Type B pancreatic cell (in vitro differentiated cells): ENCODE measurements at places on chromosomes 12 and 14. TPM values are rescaled to one million over a fixed set of nuclear protein-coding genes. Genes with fewer than 3 reads are reported as not detected.
A peak's percentile ranks its signal among the peaks of the same experiment; 100 is the strongest.

DNA sequence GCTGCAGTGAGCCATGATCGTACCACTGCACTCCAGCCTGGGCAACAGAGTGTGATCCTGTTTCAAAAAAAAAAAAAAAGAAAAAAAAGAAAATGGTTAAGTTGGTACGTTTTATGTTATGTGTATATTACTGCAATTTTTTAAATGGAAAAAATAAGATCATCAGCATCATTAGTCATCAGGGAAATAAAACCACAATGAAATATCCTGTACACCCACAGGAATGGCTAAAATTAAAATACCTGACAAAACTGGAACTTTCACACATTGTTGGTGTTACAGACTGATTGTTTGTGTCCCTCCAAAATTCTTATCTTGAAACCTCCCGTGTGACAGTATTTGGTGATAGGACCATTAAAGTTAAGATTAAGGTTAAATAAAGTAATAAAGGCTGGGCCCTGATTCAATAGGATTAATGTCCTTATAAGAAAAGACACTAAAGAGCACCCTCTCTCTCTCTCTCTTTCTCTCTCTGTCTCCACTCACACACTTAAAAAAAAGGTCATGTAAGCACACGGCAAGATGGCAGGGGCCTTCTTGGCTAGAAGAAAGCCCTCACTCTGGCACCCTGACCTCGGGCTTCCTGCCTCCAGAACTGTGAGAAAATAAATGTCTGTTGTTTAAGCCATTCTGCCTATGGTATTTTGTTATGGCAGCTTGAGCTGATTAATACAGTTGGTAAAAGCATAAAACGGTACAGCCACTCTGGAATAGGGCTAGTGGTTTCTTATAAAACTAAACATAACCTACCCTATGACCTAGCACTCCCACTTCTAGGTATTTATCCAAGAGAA, 48.3 kb upstream of the ZFP36L1 start:
- DNase-seq = no peak

- no peak for DNase-seq
Observed at GRCh38 chr12:14410841-14411569, 45.5 kb downstream of the ATF7IP start.

Gene CEP170B
- 26.5 and 51.5 TPM in 2 replicates for total RNA-seq

- DNase-seq = no peak
Observed at GRCh38 chr12:74889563-74890236, 319.9 kb downstream of the KCNC2 start.

DNA sequence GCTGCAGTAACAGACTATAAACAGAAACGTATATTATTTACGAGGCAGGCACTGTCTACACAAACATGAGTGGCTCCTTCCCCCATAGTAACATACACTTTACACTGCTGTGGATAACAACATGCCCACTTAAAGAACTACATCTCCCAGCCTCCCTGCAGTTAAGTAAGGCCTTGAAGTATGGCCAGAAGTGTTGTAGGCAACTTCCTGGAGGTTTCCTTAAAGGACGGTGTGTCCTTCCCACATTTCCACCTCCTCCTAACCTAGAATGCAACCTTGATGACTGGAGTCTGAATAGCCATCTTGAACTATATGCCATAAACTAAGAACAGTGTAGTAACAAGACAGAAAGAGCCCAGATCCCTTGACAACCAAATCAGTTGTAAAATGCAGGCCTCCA, 20.3 kb downstream of the MED13L start:
- DNase-seq = no peak

- no peak for DNase-seq
Observed at GRCh38 chr12:118821386-118821925, 159.9 kb upstream of the SRRM4 start.

DNA sequence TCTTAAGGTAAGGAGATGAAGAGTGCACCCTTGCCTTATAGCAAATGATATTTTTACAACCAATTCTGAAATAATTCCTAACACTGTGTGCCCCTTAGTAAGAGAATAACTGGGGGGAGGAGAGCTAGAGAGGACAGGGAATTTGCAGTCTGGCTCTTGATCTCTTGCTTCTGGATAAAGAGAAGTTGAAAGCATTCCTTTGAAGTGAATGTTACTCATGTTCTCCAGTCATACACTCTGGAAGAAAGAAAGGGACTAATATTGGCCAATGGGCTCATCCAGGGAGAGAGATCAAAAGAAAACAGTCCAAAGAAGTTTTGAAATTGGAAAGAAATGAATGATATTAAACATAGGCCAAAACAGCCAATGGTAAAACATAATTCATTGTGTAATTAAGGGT, 25.3 kb downstream of the C12orf75 start:
- no peak for DNase-seq

DNA sequence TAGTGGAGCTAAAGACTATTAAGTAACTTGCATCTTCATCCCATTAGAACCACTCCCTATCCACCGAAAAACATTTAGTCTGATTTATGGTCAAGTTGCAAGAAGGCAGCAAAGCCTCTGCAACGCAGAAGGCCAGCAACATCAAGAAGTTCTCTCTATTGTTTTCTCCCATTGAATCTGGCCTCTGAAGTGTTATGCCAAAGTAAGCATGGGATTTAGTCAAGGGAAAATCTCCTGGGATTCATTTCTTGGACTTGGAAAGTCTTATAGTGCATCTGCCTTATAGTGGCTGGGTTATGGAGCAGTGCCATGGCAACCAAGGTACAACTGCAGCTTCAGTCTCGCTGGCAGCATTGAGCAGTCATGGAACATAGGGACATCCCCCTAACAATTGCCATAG, 87.7 kb upstream of the KRR1 start:
- no peak for DNase-seq

DNA sequence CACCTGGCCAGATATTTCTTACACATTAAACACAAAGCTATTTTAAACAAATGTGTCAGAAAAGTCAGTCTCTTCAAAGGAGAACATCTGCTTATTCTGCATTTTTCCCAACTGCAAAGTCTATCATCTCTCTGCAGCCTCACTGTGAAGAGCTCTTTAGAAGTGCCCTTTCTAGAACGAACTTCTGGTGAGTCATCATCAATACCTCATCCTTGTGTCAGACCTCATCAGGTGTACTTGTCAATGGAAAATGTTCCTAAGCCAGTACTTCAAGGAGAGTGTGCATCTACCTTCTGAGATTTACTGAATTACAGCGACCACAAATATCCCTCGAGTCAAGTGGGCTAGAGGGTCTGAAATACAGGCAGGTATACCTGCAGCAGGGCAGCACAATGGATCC, 457.3 kb downstream of the LRIG3 start:
- no peak for DNase-seq

GRCh38 chr12:31003861-31004640, 69.6 kb upstream of the DDX11 start:
- no peak for DNase-seq

DNA sequence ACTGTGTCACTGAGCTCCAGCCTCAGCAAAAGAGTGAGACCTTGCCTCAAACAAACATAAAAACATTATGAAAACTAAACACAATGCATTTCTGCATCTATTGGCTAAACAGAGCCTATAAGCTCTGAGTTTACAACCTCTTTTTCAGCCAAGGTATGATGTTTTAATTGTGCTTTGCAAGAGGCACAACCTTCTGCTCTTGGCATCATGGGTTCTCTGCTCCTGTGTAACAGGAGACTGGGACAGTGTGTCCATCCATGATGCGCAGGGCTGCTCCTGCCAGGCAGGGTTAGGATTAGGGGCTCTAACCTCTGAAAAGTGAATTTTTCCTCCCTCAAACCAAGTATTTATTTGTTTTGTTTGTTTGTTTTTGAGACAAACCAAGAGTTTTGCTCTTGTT, 5.0 kb upstream of the NFKBIA start:
- no peak for DNase-seq

- DNase-seq = no peak
Observed at GRCh38 chr12:1463073-1463905, 131.1 kb downstream of the FBXL14 start.

Gene ADSS1
- total RNA-seq = 3.2 and 6.9 TPM in 2 replicates

Gene EXD2
- 22.7 and 26.2 TPM in 2 replicates for total RNA-seq

DNA sequence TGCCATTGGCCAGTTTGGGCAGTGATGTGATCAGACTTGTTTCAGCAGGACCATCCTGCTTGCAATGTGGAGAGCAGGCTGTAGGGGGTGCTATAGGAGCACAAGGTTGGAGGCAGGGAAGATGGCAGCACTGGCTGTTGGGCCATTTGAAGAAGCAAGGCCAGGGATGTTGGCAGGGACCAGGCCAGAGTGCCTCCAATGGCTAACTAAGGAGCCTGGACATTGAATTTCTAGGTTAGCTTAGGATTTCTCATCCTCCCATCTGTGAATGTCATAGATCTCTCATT, 23.5 kb downstream of the FGF23 start:
- DNase-seq = no peak

DNA sequence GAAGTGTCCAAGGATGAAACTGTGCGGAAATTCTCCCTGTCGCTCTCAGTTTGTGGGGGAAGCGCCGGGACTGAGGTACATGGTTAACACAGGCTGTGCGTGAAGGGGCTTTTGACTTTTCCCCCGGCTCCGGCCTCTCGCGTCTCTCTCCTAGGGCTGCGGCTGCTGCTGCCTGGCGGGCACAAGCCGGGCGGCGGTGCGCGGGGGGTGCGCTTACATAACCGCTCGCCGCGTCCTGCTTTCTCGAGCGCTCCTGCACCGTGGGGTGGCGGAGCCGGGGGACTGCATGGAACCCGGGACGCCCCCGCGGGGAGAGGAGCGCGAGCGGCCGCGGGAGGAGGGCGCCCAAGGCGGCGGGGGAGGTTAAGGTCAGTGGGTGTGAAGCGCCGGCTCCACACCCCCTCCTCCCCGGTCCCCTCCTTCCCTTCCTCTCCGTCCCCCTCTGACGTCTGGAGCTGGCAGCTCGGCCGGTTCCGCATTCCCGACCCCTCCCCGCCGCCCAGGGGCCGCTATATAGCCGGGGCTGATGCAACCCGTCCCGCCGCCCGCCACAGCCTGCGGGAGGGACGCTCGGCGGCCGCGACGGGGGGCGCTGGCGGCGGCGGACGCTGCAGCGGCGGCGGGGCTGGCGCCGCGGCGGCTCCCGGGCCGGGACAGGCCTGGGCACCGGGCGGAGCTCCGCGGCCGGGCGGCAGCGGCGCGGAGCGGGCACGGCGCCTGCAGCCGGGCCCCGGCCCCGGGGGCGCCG, at the start of gene JDP2:
TSS of gene JDP2 (plus strand) at position 541 of the 748 bp plus-strand sequence. CDS start 9,899 bp downstream, outside the sequence.
- DNase-seq = peak; percentile 83

Gene VTI1B
- 92.0 and 93.3 TPM in 2 replicates for total RNA-seq

DNA sequence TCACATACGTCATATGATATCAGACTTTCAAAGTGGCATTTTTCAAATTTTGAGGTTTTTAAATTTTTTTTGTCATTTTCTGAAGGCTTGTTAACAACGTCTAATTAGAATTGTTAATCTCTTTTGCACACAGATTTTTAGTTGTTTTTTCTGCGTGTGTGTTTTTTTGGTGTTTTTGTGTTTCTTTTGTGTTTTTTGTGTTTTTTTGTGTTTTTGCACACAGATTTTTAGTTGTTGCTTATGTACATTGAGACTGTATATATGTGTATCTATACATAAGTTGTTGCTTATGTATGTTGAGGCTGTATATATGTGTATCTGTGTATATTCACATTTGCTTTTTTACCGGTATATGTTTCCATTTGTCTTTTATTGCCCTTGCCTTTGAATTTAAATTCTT, 30.8 kb downstream of the ARID2 start:
- no peak for DNase-seq

Gene DNAI7
- 1.4 and 1.8 TPM in 2 replicates for total RNA-seq

DNA sequence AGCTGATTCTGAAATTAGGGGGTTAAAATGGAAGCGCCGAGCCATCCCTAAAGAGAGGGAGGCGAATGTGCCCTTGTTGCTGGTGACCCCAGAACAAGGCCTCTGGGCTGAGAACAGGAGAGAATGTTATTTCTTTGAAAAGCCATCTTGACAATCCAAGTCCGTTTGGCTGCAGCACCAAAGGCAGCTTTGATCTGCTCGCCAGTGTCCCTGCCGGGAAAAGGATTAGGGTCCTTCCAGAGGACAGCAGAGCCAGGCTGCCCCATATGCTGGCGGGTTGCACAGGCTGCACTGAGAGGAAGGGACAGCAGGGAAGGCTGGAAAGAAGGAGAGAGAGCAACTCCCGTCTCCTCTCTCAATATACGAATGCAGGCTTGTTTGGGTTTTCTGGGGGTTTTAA, 141.7 kb downstream of the TMEM132C start:
- no peak for DNase-seq

DNA sequence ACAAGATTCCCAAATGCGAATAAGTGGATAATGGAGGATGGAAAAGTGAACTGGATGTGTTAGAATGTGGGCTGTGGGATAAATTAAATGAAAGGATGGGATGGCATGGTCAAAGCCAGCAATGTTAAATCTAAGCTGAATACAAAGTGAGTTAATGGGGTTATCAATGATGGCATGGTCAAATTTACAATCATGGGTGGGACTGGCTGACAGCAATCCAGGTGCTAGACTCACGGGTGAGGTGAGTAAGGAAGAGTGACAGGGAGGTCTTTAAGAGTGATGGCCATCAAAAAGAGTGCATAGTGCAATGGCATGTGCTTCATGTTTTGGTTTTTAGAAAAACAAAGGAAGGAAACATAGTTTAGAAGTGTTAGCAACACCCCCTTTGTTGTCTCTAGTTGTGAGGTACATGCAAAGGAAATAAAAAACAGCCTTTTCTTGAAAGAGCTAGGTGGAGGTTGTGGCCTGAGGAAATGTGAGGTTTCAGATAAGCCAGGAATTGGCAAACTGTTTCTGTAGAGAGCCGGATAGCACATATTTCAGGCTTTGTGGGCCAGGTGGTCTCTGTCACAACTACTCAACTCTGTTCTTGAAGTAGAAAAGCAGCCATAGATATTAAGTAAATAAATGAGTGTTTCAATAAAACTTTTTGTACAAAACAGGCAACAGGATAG, 328.7 kb downstream of the RPL10L start:
- DNase-seq = no peak

Gene PMEL
- 1.4 and 136 TPM in 2 replicates for total RNA-seq

DNA sequence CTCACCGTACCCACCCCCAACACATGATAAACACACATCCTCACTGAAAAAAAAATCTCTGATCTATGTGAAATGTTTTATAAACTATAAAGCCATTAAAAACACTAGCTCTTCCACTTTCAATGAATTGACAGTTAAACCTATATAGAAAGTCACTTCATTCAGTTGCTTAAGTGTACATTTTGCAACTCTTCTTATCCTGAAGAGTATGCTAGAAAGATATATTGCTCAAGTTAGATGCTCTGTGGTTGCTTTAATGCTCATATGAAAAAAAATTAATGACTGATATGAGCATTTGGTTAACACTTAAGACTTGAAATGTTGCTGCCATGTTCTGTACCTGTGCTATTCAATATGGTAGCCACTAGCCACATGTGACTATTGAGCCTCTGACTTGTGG, 21.0 kb upstream of the MIA2 start:
- no peak for DNase-seq

DNA sequence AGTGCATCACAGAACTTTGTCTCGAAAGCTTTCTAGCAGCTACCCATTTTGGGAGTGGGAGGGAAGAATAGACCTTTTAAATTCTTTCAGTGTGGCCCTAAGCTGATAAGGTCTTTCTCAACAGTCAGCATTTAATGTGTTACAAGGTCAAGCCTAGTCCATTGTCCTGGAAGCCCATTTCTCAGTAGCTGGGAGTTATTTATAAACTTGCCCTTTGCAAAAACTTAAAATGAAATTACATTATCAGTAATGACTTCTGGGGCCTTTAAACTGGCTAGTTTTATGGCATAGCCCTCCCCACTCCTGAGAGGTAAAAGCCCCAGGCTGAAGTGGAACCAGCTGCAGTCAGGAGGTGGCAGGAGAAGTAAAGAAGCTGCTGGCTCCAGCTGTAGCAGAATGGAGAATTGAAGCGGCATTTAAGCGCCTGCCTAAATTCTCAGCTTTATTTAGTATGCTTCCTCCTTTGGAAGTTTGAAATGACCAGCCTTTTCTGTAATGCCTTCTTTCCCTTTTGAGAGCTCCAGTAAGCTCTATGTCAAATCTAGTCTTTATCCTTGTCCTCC, 12.4 kb downstream of the COPZ1 start:
- DNase-seq = no peak

- DNase-seq = no peak
Observed at GRCh38 chr14:69303086-69303485, 43.1 kb downstream of the GALNT16 start.
